ENCODE measurements at places on chromosomes 12 and 14.

- no peak for DNase-seq
Observed at GRCh38 chr14:63940387-63940786, 87.6 kb downstream of the SYNE2 start.

DNA sequence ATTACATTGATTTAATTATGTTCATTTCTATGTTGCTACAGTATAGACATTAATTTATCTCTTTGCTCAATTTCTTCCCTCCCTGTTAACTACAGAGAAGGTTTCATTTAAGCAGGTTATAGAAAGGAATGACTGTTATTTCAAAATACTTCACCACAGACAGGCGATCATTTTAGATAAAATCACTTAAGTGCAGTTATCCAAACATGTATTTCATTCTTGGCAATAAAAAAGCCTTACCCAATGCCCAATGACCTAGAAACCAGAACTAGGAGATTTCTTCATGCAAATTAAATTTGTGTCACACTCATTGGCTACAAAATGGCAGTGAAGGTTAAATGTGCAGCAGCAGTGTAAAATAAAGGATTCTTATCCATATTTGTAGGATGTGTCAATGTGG lies 266.4 kb downstream of the KCNH5 start:
- no peak for DNase-seq

GRCh38 chr12:7959701-7960121 lies 23.7 kb upstream of the SLC2A3 start:
- DNase-seq, result peak; percentile 88

GRCh38 chr12:53090554-53090953 lies 6.9 kb upstream of the IGFBP6 start:
- DNase-seq, result no peak
